ENCODE measurements at places on chromosomes 1 and 21.

- no peak for DNase-seq
These were observed 11.2 kb downstream of the NPHP4 start for GRCh38 chr1:5981009-5981380.

GRCh38 chr1:16235944-16236510 is 956 bp downstream of the CPLANE2 start:
- DNase-seq: peak; percentile 38

- DNase-seq: no peak
These were observed 111.3 kb downstream of the HIVEP3 start for GRCh38 chr1:41807390-41807789.

- DNase-seq: no peak
These were observed 1009.9 kb downstream of the PLA2G4A start for GRCh38 chr1:187838335-187839293.

DNA sequence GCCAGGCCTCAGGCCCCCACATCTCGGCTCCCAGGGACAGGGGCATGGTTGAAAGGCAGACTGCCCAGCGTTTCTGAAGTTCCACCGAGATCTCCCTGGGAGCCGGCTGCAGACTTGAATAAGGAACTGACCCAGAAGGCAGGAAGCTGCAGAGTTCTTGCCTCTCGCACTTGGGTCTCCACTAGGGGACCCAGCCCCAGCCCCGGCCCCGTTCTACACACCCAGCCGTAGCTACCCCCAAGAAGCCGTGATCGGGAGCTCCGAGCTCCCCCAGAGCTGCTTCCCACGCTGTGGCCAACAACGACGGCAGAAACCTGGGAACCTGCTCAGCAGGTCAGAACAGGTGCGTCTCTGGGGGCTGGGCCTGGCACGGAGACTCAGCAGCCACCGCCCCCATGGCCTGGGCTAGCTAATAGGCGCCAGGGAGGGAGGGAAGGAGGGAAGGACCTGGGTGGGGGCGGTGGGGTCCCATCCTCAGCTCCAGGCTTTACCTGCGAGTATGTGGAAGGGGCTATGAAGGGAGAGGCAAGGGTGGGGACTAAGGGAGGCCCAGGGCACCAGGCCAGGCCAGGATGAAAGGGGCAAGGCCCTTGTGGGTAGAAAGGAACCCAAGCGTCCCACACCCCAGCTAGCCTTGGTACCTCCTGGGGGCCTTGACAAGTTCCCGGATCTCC is at the start of gene NECTIN4:
TSS of gene NECTIN4 (minus strand) at position 308 of the 674 bp plus-strand sequence. CDS start at position 46, 262 bp downstream.
- no peak for DNase-seq

GRCh38 chr1:92123868-92124267 is 43.7 kb downstream of the BTBD8 start:
- no peak for DNase-seq

DNA sequence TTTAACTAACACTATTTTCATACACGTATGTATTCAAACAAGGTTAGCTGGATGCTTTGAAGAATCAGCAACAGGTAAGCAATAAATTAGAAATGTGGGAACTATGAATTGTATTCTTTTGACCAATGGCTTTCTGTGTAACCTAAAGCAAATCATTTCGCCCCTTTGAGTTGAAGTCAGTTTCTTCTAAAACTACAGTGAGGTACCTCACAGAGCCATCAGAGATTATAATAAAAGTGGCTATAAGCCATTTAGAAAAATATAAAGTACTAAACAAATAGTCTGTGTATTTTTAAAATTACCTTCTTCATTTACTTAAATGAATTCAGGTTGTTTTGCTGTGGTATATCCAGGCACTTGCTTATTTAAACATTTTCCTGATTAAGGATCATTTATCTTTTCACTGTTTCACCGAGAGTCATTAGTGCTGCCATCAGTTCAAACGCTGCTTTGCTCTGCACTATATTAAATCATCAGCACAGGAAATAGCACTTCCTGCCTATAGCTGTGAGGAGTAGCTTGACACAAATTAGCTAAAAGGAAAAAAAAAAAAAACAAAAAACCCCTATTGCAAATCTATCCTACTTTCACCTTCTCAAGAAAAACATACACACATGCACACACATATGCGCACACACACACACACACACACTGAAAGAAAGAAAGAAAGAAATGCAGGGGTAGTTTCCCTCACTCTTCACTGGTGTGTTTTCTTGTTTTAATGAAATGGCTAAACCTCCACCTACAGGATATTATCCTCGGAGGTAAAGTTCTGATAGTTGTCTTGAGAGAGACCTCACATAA is 39.8 kb upstream of the C1orf105 start:
- no peak for DNase-seq

DNA sequence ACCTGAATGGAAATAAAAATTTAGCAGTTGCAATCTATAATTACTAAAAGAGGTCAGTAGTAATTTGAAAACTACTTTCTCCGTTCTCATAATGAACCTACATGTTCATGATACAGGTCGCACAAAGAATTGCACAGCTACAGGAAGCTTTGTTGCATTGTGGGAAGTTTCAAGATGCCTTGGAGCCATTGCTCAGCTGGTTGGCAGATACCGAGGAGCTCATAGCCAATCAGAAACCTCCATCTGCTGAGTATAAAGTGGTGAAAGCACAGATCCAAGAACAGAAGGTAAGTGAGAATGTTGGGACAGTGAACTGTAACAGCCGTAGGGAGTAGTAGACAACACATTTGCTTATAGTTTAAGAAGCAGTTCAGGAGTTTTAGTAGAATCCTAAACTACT is 68.8 kb upstream of the BMP8A start:
- no peak for DNase-seq

GRCh38 chr1:1628754-1629429 is 3.1 kb upstream of the MMP23B start:
- no peak for DNase-seq
